ENCODE measurements at places on chromosomes 1 and 21.

GRCh38 chr1:238139713-238140112, 249.0 kb upstream of the ZP4 start:
- no peaks in the 10 kb centered on the region for H3K4me1 ChIP-seq
- no peaks in the 10 kb centered on the region for H3K36me3 ChIP-seq
- H3K27ac ChIP-seq = no peak overlapping the region

- H3K27ac ChIP-seq = peak overlapping the region; percentile 53
- DNase-seq = no peak
- peaks cover 17% of the 10 kb centered on the region for H3K4me1 ChIP-seq
Observed at GRCh38 chr1:205285381-205286101, 36.0 kb downstream of the NUAK2 start.

GRCh38 chr1:156638189-156638985, 3.5 kb upstream of the BCAN start:
- H3K27me3 ChIP-seq = peaks cover 31% of the 10 kb centered on the region
- no peaks in the 10 kb centered on the region for H3K36me3 ChIP-seq
- no peak overlapping the region for H3K27ac ChIP-seq
- peaks cover 18% of the 10 kb centered on the region for H3K4me1 ChIP-seq
- H3K4me3 ChIP-seq = no peak overlapping the region
- DNase-seq = no peak

DNA sequence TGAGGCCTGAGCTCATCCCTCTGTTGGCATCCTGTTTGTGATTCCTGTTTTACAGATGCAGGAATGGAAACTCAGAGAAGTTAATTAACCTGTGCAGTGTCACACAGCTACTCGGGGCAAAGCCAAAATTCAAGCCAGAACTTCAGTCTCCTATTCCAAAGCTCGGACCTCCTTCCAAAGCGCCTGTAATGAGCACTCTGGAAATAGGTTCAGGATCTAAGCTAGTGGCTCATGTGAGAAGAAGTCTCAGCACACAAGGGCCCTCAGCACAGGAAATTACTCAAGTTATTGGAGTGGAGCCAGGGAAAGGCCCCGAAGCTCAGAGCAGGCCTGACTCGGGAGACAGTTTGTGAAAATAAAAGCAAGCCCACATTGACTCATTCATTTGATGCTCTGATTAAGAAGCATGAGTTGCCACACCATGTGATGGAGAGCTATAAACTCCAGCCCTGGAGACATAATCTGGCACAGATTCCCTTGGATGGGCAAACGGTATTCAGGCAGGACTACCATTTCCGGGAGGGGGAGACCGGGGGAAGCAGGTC, 50.6 kb upstream of the LYST start:
- peak overlapping the region; percentile 78 for H3K27ac ChIP-seq
- peak; percentile 91 for DNase-seq
- no peaks in the 10 kb centered on the region for H3K36me3 ChIP-seq

GRCh38 chr1:185229981-185230380, 73.0 kb downstream of the SWT1 start:
- H3K27me3 ChIP-seq = no peaks in the 10 kb centered on the region
- H3K4me3 ChIP-seq = no peak overlapping the region
- H3K27ac ChIP-seq = peak overlapping the region; percentile 66
- peaks cover 9% of the 10 kb centered on the region for H3K4me1 ChIP-seq

DNA sequence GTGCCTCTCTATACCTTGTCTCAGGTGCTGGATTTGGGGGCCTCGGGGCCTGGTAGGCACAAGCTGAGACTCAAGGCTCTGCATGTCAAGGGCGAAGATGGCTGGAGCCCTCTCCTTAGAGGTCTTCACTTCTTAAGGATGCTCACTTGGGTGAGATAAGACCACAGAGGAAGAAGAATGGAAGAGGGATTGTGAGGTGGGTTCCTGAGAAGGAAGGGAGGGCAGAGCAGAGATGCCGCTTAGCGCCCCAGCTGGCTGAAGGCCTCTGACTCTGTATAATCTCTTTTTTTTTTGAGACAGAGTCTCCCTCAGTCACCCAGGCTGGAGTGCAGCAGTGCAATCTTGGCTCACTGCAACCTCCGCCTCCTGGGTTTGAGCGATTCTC, 32.2 kb downstream of the SOX13 start:
- H3K4me3 ChIP-seq = no peak overlapping the region
- H3K27me3 ChIP-seq = no peaks in the 10 kb centered on the region
- no peak overlapping the region for H3K27ac ChIP-seq
- DNase-seq = no peak
- no peaks in the 10 kb centered on the region for H3K36me3 ChIP-seq

DNA sequence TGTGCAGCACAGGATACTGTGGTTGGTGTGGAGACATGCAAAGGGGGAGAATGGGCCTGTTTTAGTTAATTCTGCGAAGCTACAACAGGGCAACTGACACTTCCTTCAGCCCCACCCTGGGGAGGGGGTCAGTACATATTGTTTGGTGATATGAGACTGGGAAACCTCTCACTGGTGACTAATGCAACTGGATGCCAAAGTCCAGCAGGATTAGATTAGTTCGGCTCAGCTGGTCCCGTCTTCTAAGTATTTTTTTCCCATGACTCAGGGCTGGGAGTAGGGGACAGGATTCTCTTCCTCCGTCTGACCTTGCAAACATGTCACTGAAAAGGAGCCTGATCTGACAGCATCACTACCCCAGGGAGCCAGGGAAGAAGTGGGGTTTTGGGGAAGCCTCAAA, 43.0 kb downstream of the PLXNA2 start:
- H3K36me3 ChIP-seq = no peaks in the 10 kb centered on the region
- H3K27ac ChIP-seq = peak overlapping the region; percentile 25
- no peaks in the 10 kb centered on the region for H3K27me3 ChIP-seq
- no peak overlapping the region for H3K4me3 ChIP-seq
- no peak for DNase-seq

DNA sequence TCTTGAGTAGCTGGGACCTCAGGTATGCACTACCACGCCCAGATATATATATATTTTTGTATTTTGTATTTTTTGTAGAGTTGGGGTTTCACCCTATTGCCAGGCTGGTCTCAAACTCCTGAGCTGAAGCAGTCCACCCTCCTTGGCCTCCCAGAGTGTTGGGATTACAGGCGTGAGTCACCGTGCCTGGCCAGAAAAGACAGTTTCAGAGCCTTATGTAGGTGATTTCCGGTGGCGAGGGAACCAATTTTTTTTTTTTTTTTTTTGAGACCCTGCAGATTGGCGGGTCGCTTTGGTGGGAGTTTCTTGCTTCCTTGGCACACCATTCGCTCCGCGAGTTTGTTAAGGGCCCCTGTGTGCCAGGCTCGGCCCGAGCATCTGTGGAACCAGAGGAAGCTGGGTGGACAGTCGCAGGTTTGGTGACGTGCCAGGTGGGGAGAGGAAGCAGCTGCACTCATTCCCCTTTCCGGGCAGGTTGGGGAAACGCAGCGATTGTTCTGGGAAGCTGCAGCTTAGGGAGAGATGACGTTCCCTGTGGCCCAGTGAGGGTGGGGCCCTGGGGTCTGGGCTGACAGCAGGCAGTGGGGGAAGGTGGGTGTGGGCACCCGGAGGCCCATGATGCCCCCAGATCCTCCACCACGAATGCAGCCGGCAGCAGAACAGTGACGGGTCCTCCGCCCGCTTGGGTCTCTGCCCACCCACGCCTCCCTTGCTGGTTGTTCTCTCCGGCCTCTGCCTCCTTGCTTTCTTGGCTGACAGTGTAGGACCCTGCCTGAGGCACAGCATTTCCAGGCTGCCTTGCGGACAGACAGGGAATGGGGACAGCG, 25.1 kb downstream of the SPSB1 start:
- peak overlapping the region; percentile 85 for H3K27ac ChIP-seq
- H3K27me3 ChIP-seq = no peaks in the 10 kb centered on the region
- H3K36me3 ChIP-seq = no peaks in the 10 kb centered on the region
- H3K4me3 ChIP-seq = no peak overlapping the region

- peak overlapping the region; percentile 76 for H3K4me3 ChIP-seq
- DNase-seq = peak; percentile 92
- no peaks in the 10 kb centered on the region for H3K36me3 ChIP-seq
- H3K4me1 ChIP-seq = peaks cover 62% of the 10 kb centered on the region
- peak overlapping the region; percentile 98 for H3K27ac ChIP-seq
- H3K27me3 ChIP-seq = no peaks in the 10 kb centered on the region
Observed at GRCh38 chr1:155003766-155004351, 1.3 kb downstream of the ZBTB7B start.

GRCh38 chr1:95252422-95252821, 18.4 kb downstream of the RWDD3 start:
- no peaks in the 10 kb centered on the region for H3K36me3 ChIP-seq
- no peaks in the 10 kb centered on the region for H3K4me1 ChIP-seq
- no peak overlapping the region for H3K27ac ChIP-seq
- no peak for DNase-seq

DNA sequence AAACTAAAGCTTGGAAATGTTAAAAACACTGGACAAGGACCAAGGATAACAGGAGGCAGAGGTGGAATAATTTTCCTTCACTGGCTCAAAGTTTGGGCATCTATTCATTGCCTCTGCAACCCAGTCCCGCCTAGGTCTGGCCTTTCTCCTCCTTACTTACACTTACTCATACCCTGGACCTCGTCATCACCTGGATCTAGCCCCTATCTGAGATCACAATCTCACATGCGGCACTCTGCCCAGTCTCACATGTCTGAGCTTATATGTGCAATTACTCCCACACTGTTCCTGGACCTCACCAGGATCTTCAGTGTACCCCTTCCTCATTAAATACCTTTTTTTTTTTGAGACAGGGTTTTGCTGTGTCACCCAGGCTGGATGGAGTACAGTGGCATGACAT, 37.6 kb downstream of the NVL start:
- H3K4me1 ChIP-seq = no peaks in the 10 kb centered on the region
- no peak overlapping the region for H3K4me3 ChIP-seq
- DNase-seq = no peak
- H3K27ac ChIP-seq = no peak overlapping the region

- DNase-seq = no peak
- H3K27ac ChIP-seq = no peak overlapping the region
- no peaks in the 10 kb centered on the region for H3K4me1 ChIP-seq
- no peaks in the 10 kb centered on the region for H3K36me3 ChIP-seq
- no peak overlapping the region for H3K4me3 ChIP-seq
Observed at GRCh38 chr1:172338295-172338735, 82.2 kb upstream of the C1orf105 start.

GRCh38 chr1:1004780-1005697, 5.1 kb upstream of the HES4 start:
- H3K4me1 ChIP-seq = peaks cover 22% of the 10 kb centered on the region
- no peaks in the 10 kb centered on the region for H3K27me3 ChIP-seq
- no peak overlapping the region for H3K4me3 ChIP-seq
- no peaks in the 10 kb centered on the region for H3K36me3 ChIP-seq
- DNase-seq = peak; percentile 79

DNA sequence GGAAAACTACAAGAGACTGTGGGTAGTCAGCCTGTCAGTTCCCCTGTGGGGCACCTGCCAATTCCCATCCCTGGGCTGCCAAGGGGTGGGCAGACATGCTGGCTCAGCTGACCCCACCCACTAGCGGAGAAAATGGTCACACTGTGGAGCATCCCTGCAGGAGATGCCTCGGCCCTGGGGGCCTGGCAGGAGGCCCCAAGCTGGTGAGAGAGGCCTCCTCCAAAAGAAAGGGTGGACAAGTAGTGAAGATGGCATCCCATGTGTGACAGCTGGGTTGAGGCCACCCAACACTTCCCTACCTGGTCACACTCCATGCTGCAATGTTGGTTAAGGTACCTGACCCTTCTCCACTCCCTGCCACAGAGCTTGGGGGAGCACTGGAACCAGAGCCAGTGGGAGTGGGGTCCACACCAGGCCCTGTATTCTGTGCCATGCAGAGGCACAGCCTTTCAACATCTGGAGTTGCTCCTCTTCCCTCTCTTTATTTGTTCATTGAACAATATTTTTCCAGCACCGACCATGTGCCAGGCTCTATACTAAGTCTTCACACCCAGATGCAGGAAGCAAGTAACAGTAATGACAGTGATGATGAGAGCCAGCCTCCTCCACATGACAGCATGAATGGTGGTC, 59.5 kb downstream of the KLHDC7A start:
- peaks cover 56% of the 10 kb centered on the region for H3K27me3 ChIP-seq
- no peak overlapping the region for H3K27ac ChIP-seq
- no peak for DNase-seq
- no peaks in the 10 kb centered on the region for H3K36me3 ChIP-seq

DNA sequence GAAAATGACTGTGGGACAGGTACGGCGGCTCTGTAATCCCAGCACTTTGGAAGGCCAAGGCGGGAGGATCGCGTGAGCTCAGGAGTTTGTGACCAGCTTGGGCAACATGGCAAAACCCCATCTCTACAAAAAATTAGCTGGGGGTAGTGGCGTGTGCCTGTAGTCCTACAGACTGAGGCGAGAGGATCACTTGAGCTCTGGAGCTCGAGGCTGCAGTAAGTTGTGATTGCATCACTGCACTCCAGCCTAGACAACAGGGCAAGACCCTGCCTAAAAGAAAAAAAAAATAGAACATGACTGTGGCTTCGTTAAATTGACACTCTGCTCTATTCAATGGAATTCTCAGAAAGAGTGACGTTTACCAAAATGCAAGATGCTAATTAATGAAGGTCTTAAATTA, 3.9 kb upstream of the DBT start:
- no peak overlapping the region for H3K27ac ChIP-seq
- no peaks in the 10 kb centered on the region for H3K27me3 ChIP-seq
- H3K36me3 ChIP-seq = no peaks in the 10 kb centered on the region
- H3K4me1 ChIP-seq = peaks cover 7% of the 10 kb centered on the region

DNA sequence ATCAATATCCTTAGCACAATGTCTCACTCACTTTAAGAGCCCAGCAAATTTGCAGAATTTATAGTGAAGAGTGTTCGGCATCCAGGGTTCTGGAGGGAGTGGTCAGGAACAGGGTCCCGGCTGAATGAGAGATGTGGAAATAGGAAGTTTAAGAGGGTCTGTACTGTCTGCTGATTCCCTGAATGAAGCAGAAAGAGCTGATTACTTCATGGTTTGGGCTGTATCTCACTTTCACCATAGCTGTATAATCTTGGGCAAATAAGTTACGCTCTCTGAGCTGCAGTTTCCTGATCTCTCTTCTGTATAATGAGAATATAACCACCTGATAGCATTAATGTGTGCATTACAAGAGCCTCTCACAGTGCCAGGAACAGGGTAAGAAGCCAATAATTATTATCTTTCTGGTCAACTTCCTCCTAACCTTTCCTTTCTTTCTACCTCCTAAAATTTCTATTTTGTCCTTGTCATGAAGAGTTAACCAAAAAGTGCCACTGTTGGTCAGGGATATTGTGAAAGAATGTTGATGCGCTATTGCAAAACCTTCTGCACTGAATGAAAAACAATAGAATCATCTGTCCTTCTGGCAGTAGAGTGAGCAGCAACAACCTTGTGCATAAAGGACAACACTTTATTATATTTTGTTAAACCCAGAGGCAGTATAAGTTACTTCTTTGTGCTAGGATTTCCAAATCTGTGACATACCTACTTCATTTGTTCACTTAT, 14.7 kb upstream of the PTGFR start:
- no peaks in the 10 kb centered on the region for H3K36me3 ChIP-seq
- no peaks in the 10 kb centered on the region for H3K4me1 ChIP-seq
- H3K27ac ChIP-seq = no peak overlapping the region
- H3K27me3 ChIP-seq = no peaks in the 10 kb centered on the region
- H3K4me3 ChIP-seq = no peak overlapping the region

GRCh38 chr1:30317921-30318320, 405.5 kb downstream of the MATN1 start:
- no peaks in the 10 kb centered on the region for H3K4me1 ChIP-seq
- H3K27ac ChIP-seq = no peak overlapping the region
- no peak for DNase-seq
- no peaks in the 10 kb centered on the region for H3K36me3 ChIP-seq
- H3K27me3 ChIP-seq = peaks cover 5% of the 10 kb centered on the region
- H3K4me3 ChIP-seq = no peak overlapping the region

Measured in sigmoid colon (tissue), 7 donors.